ENCODE measurements at places on chromosomes 2 and 18.
A peak's percentile ranks its signal among the peaks of the same experiment; 100 is the strongest.

DNA sequence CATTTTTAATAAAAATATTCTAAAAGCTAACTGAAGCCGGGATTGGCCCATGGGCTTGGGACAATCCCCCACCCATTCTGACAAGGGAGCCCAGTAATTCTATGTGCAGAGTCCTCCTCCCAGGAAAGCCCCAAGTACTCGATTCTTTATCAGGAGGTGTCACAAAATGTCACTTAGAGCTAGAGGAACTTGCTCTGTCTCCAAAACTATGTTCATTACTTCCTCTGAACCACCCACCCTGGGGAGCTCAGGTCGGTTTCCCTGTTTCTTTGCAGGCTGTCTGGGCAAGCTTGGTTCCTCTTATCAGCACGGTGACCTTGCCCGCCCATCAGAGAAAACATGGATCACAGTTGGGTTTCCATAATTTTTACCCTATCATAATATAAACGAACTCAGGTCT lies 430.6 kb upstream of the ID2 start:
- DNase-seq: no peak

- DNase-seq: no peak
Observed at GRCh38 chr2:203880557-203881125, 13.1 kb downstream of the CTLA4 start.

GRCh38 chr2:33791625-33792024 lies 192.5 kb upstream of the FAM98A start:
- DNase-seq: peak; percentile 95

DNA sequence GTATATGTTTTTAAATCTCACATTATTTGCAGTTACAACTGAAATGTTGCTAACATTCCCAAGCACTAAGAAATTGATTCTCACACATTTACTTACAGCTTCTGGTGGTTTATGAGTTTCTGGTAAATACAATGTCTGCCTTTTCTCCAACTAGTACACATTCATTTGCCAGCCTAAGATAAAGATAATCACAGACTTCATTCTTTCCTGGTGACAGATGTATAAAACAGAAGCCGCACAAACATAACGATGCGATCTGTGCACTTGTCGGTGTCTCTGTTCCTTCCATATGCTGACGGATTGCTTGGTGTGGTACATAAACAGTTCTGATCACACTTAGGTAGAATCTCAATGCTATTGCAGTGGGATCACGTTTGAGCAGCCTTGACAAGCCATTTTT lies 100.4 kb upstream of the DDX18 start:
- no peak for DNase-seq

DNA sequence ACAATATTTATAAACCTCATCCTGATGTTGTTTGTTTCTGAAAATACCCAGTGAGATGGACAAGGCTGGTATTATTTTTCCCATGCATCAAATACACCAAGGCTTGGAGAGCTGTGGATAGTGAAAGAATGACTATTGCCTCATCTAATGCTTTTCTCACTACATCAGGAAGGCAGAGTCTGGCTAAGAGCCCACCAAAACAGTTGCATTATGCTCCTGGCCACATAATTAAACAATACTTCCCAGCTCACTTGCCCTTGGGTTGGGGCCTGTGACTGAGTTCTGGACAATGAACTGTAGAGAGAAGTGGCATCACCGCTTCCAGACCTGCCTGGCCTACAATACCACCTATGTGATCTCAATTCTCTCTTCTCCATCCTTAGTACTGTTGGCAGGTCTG lies 46.4 kb upstream of the REEP1 start:
- DNase-seq: peak; percentile 84

- DNase-seq: no peak
Observed at GRCh38 chr18:76983613-76984051, 149.0 kb downstream of the MBP start.

DNA sequence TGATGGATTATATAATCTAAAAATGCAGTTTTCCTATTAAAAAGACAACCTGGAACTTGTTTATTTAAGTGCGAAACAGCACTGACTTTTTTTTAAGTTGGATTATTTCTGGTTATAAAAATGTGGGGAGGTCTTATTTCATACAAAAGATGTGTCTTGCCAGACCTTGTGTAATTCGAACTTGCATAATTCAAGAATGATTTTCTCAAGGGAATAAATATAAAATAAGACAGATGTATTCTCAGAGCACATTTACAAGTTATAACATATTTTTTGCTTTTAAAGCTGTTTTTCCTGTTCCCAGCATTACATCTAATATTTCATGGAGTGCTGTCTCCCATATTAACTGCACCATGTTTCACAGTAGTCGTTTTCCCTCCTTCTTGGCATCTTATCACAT lies 263.1 kb downstream of the CDH20 start:
- peak; percentile 83 for DNase-seq

- DNase-seq: no peak
Observed at GRCh38 chr2:197924483-197924882, 120.1 kb downstream of the PLCL1 start.

GRCh38 chr18:32772581-32773381 lies at the start of gene KLHL14:
KLHL14 (minus strand) TSS chr18:32773023; CDS start chr18:32770591, 2,432 bp downstream.
- DNase-seq: no peak

DNA sequence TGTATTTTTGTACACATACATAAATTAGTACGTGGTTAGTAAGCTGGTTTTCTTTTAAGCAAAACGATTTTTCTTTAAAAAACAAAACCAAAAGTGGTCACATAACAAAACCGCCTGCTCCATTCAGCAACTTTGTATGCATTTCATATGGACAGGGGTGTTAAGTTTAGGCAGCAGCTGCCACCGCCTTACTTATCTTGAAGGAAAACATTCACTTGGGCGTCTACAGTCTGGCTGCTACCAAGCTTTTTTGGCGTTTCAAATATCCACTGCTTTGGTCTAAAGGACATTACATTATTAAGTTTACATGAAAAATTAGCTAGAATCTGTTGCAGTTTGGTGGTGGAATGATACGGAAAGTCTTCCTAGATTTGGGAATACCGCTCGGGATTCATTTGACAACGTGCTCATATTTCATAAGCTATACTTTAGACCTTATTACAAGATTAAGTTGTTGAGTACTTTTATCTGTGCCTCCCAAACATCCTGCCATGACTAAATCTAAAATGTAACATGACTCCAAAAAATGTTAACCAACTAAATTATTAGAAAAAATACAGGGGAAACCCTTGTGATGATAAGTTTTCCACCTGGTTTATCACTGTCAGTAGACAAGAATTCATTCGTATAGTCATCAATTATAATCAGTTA lies 214.8 kb downstream of the NEDD4L start:
- DNase-seq: no peak

- DNase-seq: no peak
Observed at GRCh38 chr2:187612857-187613256, 58.6 kb upstream of the TFPI start.

DNA sequence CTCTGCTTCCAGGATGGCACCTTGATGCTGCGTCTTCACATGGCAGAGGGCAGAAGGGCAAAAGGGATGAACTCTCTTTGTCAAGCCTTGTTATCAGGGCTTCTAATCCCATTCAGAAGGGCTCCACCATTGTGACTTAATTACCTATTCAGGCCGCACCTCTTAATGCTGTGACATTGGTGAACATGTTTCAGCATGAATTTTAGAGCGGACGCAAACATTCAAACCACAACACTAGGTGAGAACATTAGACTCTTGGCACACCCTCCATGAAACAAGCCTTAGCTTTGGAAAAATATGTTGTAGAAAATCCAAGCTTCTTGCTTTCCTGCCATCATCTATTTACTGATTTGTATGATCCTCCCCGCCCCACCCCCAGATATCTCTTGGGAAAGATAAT lies 17.9 kb downstream of the DAW1 start:
- DNase-seq: no peak

DNA sequence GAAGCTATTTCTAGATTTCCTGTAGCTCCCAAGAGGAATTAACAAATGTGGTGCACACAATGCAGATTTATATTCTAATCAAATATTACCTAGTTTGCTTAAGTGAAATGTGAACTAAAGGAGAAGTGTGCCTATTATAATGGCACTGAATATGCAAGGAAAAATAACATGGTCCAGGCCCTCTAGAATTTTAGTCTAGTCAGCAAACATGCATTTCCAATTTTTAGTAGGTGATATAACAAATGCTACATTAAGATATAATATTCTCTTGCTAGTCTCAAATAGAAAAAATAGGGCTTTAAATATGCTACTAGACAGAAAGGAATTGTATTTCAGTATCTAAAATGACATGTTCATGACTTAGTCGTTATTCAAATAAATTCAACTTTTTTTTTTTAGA lies 689.5 kb downstream of the TMEM182 start:
- no peak for DNase-seq

DNA sequence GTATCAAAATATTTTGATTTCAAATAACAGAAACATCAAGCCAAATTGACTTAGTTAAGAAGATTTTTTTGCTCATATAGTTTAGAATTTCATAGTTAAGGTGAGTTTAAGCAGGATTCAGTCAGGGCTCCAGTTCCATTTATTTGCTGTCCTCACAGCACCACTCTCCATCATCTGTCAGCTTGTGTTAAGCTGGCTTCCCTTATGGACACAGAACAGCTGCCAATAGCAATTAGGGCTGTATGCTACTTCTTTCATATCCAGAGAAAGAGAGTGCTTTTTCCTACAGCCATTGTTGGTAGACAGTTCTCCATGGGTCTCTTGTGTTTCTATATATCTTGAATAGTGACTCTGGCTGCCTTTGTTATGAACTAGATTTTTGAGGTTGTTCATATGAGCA lies 95.4 kb upstream of the CYP20A1 start:
- no peak for DNase-seq

DNA sequence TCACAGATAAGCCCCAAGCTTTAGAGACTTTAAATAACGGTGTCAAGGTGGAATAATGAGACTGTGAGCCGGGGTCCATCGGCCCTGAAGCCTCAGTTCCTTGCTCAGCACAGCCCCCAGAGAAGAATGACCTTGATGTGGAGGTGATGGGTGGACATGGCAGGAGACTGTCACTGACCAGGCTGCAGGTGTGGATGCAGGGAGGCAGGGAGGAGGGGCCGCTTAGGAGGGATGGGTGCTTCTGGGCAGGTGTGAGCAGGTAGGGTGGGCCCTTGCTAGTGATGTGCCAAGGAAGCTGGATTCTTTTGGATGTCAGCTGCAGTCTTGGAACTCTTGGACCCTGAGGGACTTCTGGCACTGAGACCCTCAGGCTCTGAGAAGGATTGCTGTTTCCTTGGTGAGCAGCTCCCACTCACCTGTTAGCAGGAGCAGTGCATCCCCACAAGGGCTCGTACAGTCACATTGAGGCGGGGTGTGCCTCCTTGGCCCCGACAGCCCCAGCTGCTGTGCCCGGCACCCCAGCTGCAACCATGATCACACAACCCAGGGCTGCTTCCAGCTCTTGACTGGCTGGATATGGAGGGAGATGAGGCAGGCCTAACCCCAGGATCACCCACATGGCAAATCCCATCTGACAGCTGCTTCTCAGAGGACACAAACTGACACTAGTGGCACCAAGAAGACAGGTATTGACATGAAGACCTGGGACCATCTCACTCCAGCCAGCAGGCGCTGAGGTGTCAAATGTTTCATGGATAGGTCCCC lies 209.8 kb upstream of the HDAC4 start:
- DNase-seq: no peak

GRCh38 chr2:85794491-85795121 lies 40.8 kb downstream of the ATOH8 start:
- DNase-seq: no peak

DNA sequence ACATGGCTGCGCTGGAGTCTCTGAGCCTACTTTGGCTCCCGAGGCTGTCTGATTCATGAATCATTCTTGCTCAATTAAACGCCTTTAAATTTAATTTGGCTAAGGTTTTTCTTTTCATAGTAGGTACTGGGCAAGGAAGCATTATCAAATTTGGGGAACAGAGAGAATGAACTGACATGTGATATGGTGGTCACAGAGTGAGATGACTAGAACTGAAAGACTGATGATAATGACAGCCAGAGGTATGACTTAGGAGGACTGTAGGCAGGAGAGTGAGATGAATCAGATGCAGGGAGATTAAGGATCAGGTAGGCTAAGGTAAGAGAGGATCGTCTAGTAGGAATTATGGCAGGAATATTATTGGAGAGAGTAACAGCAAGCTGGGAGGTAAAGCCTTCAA lies 40.9 kb upstream of the ST8SIA3 start:
- no peak for DNase-seq

- no peak for DNase-seq
Observed at GRCh38 chr2:188202777-188203176, 88.9 kb upstream of the GULP1 start.

- DNase-seq: no peak
Observed at GRCh38 chr2:95328358-95329125, 31.4 kb downstream of the KCNIP3 start.

DNA sequence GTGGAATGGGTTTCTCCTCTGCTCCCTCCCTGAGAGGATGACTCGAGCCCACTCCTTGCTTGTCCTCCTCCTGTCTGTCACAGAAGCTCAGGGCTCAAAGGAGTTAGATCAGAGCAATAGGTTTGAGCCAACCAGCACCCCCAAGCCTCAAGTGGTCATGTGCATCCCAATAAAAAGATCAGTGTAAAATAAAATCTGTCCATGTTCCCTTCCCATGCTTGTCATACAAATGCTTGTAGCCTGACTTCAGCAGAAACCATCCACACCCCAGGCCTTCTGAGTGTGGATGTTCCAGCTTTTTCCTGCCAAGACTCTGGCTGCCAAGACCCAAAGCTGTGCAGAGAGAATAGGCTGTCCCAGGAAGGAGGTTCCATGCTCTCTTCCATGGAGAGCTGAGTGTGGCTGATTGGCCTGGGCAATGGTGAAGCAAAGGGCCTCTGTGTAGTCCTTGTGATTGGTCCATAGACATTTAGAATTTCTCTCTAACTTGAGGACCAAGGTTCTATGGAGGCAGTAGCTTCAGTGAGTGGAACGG lies 67.4 kb downstream of the GYPC start:
- DNase-seq: no peak

GRCh38 chr2:176763851-176764404 lies 448.7 kb upstream of the HNRNPA3 start:
- DNase-seq: no peak

DNA sequence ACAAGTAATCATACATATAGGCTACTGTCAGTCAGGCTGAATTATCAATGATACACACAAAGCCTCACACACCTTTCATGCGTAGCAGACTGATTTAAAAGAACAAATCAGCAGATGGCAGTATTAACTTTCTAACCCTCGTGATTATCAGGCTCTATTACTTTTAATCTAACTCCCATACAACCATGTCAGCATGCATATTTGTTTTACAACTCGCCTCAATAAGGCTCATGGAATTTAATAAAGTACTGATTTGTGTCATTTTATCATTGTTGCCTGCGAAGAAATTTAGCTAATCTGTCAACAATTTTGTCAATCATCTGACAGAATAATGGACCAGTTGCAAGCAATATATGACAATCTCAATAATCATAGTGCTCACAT lies 82.8 kb downstream of the SLC25A12 start:
- peak; percentile 19 for DNase-seq

DNA sequence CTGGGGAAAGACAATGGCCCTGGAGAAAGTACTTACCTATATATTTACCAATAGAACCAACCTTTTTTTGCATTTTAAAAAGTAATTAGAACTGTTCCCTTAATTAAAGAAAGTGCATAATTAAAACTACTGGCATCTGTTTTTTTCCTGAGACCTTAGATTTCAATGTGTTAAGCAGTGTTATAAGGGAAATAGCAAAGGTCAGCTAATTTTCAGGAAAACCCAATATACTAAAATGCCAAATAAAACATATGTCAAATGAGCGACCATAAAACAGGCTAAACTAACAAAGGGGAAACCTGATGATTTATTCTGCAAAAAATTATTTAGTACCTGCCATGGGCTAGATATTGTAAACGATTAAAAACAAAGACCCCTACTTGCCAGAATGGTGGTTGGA lies 223.9 kb upstream of the SESTD1 start:
- no peak for DNase-seq

- DNase-seq: peak; percentile 77
Observed at GRCh38 chr2:227504700-227505099, 32.7 kb downstream of the AGFG1 start.

All from fibroblast of lung (primary cell).